ENCODE measurements at places on chromosomes 2 and 18.

GRCh38 chr18:58013241-58014211, 30.5 kb upstream of the NEDD4L start:
- DNase-seq, result no peak

- DNase-seq, result no peak
These were observed 91.9 kb upstream of the FN1 start for GRCh38 chr2:215527736-215528135.

GRCh38 chr2:44100351-44100750, 68.3 kb upstream of the PPM1B start:
- no peak for DNase-seq

GRCh38 chr2:39150890-39151497, 30.1 kb upstream of the SOS1 start:
- DNase-seq, result no peak

DNA sequence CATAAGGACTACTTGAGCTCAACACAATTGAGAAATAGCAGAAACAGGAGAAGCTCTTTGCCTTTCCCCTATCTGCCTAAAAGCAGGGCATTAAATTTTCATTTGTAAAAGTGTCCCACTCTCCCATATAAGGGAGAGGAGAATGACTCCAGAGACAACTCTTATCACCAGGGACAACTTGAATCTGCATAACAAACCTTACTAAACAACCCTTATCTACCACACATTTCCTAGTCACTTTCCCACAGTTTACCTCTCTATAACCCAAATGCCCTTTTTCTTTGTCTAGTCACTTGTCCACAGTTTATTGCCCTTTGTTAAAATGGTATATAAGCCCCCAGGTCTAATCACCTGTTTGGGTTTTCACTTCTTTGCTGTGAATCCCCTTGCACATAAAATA, 37.5 kb upstream of the PPM1B start:
- no peak for DNase-seq

GRCh38 chr2:125745514-125745913, 910.4 kb upstream of the GYPC start:
- DNase-seq, result no peak

GRCh38 chr2:215410932-215411285, 25.0 kb downstream of the FN1 start:
- DNase-seq, result no peak

DNA sequence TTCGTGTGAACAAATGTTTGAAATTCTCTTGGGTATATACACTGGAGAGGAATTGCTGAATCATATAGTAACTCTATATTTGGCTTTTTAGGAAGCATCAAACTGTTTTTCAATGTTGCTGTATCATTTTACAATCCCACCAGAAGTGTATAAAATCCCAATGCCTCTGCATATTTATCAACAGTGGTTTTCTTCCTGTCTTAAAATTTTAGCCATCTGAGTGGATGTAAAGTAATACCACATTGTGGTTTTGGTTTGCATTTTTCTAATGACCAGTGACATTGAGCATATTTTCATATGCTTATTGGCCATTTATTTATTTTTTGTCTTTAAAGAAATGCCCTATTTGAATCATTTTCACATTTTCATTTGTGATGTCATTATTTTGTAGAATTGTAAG, 22.8 kb upstream of the LRP1B start:
- no peak for DNase-seq

GRCh38 chr2:3956406-3956805, 253.0 kb downstream of the DCDC2C start:
- no peak for DNase-seq

GRCh38 chr2:165544897-165545296, 75.4 kb downstream of the CSRNP3 start:
- DNase-seq, result no peak

DNA sequence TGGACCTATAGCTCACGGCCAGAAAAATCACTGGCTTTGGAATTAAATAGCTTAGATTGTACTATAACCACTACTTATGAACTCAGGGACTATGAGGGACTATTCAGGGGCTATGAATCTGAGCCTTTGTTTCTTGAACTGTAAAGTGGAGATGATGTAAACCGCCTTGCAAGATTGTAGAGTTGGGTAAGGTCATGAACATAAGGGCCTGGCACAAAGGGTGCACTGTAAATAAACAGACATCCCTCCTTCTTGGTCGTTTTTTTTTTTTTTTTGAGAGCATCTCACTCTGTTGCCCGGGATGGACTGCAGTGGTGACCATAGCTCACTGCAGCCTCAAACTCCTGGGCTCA, 2.8 kb downstream of the TMEM177 start:
- DNase-seq, result no peak

- no peak for DNase-seq
These were observed 230.0 kb downstream of the LRP1B start for GRCh38 chr2:141900826-141901225.

DNA sequence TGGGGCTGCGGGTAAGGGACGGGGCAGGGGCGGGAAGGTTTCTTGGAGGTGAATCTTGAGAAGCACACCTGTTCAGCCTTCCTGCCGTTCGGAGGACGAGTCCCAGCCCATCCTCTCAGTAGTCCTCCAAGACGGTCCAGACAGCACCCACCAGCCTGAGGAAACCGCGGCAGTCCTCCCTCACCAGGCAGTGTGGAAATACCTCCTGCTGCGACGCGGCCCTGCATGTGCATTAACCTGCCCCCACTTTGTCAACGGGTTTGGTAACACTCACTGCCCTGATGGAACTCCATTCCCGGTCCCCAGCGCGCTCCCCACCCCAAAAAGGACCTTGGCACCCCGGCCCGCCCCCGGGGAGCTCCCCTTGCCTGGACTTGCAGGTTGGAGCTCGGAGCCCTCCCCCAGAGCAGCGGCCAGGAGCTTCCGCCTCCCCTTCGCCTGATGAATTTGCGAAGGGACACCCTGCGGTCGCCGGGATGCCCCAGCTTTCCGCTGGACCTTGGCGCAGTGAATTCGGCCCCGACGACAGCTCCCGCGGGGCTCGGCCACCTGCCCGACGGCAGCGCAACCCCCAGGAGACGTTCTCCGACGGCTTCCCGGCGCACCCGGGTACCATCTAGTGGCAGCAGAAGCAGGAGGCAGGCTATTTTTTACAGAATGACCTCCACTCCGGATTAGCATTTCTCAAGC, 31.5 kb downstream of the ACVR1C start:
- peak; percentile 68 for DNase-seq

DNA sequence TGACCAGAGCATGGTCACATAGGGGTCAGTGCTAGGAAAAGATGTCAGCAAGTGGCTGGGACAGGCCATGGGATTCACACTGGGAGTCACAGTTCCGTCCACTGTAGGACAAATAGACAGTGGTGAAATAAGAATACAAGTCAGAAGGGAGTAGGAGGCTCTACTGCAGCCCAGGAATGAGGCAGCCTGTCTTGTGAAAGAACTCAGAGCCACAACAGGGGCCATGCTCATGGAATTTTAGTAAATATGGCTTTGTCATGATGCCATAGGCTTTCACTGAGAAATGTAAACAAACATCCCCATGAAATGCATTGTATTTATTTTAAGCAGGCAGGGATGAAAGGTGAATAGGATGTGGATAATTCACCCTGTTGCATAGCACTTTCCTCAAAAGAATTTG, 504.3 kb downstream of the SOX11 start:
- DNase-seq, result no peak

DNA sequence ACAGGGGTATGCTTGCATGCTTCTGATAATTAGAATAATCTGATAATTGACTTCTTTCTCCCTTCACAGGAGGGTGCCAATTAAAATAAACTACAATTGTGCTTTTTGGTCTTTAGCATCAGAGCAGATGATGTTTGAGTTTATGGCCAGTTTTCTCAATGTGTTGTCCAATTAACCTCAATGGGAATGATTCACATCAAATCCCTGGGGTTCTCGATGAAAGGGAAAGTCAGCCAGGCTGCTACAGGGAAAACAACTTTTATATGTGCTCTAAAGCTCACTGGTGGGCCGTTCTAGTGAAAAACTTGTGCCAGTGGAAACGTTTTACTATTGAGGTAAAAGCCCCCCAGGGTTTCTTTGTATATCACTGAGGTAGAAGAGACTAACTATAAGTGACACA, 887.3 kb upstream of the CRIM1 start:
- no peak for DNase-seq

DNA sequence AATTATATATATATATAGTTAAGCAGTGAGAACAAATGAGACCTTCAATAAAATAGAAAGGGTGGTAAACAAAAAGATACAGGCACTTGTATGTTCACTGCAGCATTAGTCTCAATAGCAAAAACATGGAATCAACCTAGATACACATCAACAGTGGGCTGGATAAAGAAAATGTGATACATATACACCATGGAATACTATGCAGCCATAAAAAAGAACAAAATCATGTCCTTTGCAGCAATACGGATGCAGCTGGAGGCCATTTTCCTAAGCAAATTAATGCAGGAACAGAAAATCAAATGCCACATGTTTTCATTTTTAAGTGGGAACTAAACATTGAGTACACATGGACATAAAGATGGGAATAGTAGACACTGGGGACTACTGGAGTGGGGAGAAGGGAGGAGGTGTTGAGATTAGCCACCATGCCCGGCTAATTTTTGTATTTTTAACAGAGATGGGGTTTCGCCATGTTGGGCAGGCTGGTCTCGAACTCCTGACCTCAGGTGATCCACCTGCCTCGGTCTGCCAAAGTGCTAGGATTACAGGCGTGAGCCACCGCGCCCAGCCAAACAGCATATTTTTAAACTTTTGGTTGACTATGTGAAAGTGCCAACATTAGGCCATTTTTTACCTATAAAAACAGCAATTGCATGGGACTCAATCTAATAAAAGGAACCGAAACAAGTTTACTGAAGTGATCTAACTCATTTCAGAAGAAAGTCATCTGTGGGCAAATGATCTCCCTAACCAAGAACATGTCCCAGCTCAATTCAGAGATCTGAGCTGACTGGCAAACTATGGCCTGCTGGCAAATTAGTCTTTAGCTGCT, 23.7 kb downstream of the ICA1L start:
- no peak for DNase-seq

GRCh38 chr2:73971722-73972121, 13.0 kb upstream of the TET3 start:
- DNase-seq, result no peak

- DNase-seq, result peak; percentile 8
These were observed 383.9 kb downstream of the ARHGAP15 start for GRCh38 chr2:143513081-143513480.

DNA sequence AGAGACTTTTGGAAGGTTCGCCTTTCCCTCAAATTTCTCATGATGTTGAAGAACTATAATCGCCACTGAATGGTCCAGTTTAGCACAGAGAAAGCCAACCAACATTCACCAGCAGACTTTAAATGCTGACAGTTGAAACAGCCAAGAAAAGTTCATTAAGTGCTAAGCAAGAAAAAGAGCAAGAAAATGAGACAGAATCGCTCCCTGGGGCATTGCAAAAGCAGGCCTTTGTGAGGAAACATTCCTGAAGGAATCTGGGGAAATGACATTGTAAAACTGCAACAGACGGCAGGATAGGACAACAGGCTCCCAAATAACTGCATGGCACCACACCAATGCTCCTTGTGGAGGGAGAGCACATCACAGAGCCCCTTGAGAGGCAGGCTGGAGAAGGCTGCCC, 269.3 kb upstream of the ID2 start:
- DNase-seq, result no peak

- DNase-seq, result no peak
These were observed 99.6 kb downstream of the TPGS2 start for GRCh38 chr18:36729197-36729596.
